Activated T-helper 2 cell treated with anti-CD3 and anti-CD28 coated beads, Interferon-gamma antibody, Interleukin-2, Interleukin-4, amounts not matched to agents 10 μg/mL and 5 μg/mL and 100 μg/mL, durations not matched to agents 14 hours and 24 hours and 36 hours (primary cell): ENCODE measurements at places on chromosomes 12 and 14. TPM values are rescaled to one million over a fixed set of nuclear protein-coding genes. Genes with fewer than 3 reads are reported as not detected.
A peak's percentile ranks its signal among the peaks of the same experiment; 100 is the strongest.

Gene IFNG-AS1
- total RNA-seq, result not detected in 2 replicates

Gene GPN3
- 43.9 and 47.5 TPM in 2 replicates for total RNA-seq

Gene KRT77
- not detected in 2 replicates for total RNA-seq

Gene KRT2
- total RNA-seq, result not detected in 2 replicates

Gene PARPBP
- 27.0 and 27.4 TPM in 2 replicates for total RNA-seq

Gene MGAT2
- total RNA-seq, result 57.0 and 57.9 TPM in 2 replicates

Gene GALNT6
- total RNA-seq, result 19.9 and 22.7 TPM in 2 replicates

GRCh38 chr14:100304825-100305323 is 1.4 kb downstream of the SLC25A29 start:
- peaks cover 20% of the 10 kb centered on the region for H3K4me1 ChIP-seq
- peak overlapping the region; percentile 82 for H3K4me3 ChIP-seq
- H3K27ac ChIP-seq, result peak overlapping the region; percentile 12
- no peaks in the 10 kb centered on the region for H3K36me3 ChIP-seq

DNA sequence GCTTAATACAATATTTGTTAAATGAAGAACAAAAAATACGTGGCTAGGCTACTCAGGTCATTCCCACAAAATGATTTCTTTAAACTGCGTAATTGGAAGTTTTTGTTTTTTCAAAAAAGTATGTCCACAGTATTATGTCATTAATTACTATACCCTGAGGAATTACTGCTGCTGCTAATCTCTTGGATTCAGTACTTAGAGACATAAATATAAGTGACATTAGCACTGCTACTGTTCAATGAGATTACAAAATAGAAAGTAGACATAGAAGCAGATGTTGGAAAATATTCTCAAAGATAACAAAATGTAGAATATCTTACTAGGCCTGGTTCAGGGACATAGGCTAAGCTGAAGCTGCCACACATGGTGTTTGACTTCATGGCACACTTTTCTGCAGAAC is 36.3 kb downstream of the HMGA2 start:
- DNase-seq, result no peak
- no peak overlapping the region for H3K4me3 ChIP-seq
- H3K27me3 ChIP-seq, result peaks cover 2% of the 10 kb centered on the region
- no peaks in the 10 kb centered on the region for H3K4me1 ChIP-seq
- no peak overlapping the region for H3K27ac ChIP-seq

DNA sequence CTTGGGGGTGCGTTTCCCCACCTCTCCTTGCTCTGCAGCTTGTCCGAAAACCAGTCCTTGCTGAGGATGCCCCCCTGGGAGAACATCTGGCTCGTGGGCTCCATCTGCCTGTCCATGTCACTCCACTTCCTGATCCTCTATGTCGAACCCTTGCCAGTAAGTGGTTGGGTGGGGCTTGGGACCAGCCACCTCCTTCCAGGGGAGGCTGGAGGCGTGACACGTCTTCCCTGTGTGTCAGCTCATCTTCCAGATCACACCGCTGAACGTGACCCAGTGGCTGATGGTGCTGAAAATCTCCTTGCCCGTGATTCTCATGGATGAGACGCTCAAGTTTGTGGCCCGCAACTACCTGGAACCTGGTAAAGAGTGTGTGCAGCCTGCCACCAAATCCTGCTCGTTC is 57.5 kb downstream of the ANAPC7 start:
- H3K27me3 ChIP-seq, result no peaks in the 10 kb centered on the region
- H3K4me1 ChIP-seq, result peaks cover 40% of the 10 kb centered on the region
- H3K4me3 ChIP-seq, result no peak overlapping the region
- peaks cover 89% of the 10 kb centered on the region for H3K36me3 ChIP-seq
- H3K27ac ChIP-seq, result no peak overlapping the region

DNA sequence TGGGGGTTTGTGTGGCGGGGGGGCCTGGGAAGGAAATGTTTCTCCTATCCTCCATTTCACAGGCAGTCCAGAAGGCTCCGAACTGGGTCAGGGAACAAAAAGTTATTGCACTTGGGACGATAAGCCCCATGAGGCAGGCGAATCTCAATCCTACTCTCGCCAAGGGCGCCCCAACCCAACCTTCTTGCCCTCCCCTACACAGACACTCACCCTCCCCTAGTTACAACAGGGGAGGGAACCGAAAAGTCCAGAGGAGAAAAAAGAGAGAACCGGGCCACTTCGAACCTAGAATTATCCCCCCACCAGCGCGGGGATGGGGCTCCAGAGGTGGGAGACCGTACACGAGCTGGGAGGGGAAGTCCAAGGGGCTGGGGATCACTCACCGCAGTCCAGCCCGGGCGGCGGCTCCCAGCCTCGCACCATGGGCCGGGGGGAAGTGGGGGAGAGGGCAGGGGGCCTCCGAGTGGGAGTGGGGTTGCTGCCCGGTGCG is 357 bp downstream of the HOMEZ start:
- H3K4me1 ChIP-seq, result peaks cover 23% of the 10 kb centered on the region
- peaks cover 15% of the 10 kb centered on the region for H3K36me3 ChIP-seq
- H3K27ac ChIP-seq, result peak overlapping the region; percentile 93
- no peak for DNase-seq

DNA sequence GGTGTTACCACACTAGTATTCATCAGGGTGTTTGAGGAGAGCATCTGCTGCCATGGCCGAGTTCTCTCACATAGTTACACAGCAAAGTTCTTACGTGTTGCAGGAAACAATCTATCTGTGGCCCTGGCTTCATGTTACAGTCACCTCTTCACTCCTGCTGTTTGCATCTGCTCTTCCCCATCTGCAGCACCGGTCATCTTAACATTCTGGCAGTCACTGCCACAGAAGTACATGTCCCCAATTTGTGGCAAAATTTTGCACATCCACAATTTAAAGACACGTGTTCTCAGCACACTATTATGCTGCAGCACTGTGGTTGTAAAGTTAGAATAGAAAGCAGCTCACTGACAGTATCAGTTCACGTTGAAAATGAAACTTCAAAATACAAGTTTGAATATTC is 23.2 kb downstream of the MAPK1IP1L start:
- H3K4me1 ChIP-seq, result peaks cover 31% of the 10 kb centered on the region
- DNase-seq, result no peak
- H3K36me3 ChIP-seq, result peaks cover 16% of the 10 kb centered on the region
- H3K27me3 ChIP-seq, result no peaks in the 10 kb centered on the region
- peak overlapping the region; percentile 59 for H3K27ac ChIP-seq
